ENCODE measurements at places on chromosomes 6 and 20.
A peak's percentile ranks its signal among the peaks of the same experiment; 100 is the strongest.

DNA sequence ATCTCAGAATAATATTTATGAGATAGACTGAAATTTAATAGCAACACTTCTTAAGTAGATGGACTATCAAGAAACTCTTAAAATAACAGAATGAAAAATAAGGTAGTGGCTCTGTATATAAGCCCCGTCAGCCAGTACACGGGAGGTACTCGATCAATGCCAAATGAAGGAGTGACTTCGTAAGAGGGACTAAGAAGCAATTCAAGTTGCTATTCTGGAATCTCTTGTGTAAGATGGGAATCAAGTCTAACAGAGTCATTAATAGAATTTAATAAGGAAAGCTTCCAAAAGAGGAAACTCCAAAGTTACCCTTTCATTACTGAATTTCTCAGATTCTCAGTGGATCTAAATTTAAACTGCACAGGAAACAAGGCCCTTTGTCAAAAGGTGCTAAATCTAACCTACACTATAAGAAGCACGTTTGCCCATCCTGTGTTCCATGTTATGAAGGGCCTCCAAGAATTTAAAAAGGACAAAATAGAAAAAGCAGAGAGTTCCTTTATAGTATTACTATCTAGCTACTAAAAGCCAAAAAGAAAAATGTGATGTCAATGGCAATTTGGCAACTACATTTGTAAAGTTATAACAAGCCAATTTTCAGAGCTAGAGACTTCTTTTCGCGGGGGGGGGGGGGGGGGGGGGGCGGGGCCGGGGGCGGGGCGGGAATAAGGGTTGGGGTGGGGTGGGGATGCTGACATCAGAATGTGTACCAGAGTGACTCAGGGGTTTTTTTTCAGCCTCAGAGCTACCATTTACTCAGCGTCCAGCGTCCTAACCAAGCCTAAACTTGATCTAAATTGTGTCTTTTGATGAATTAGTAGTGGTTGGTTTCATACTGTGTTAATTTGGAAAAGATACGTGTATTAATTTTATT is 200.6 kb downstream of the GMPR start:
- no peak for DNase-seq

- DNase-seq = no peak
These were observed 152.7 kb downstream of the ANKRD60 start for GRCh38 chr20:58075586-58076345.

- DNase-seq = no peak
These were observed 280.8 kb upstream of the QKI start for GRCh38 chr6:163133691-163134090.

GRCh38 chr20:18254615-18255014 is 33.7 kb upstream of the ZNF133 start:
- no peak for DNase-seq

DNA sequence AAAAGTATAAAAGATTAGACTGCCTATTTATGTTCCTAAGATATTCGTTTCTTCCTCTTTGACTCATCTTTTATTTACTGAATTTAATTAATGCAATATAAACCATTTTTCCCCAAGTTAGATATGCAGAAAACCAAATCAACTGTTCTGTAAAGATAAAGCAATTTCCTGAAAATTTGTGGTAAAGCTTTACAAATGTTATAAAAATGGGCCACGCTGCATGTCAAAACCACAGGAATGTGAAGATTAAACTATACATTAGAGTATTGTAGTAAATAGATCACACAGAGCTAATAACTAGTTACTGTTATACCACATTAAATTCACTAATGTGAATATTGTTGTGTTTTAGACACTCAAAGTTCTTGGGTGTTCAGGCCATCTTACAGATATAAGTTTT is 83.4 kb downstream of the OPN5 start:
- no peak for DNase-seq

- no peak for DNase-seq
These were observed 140.7 kb downstream of the FUT9 start for GRCh38 chr6:96156425-96156824.

DNA sequence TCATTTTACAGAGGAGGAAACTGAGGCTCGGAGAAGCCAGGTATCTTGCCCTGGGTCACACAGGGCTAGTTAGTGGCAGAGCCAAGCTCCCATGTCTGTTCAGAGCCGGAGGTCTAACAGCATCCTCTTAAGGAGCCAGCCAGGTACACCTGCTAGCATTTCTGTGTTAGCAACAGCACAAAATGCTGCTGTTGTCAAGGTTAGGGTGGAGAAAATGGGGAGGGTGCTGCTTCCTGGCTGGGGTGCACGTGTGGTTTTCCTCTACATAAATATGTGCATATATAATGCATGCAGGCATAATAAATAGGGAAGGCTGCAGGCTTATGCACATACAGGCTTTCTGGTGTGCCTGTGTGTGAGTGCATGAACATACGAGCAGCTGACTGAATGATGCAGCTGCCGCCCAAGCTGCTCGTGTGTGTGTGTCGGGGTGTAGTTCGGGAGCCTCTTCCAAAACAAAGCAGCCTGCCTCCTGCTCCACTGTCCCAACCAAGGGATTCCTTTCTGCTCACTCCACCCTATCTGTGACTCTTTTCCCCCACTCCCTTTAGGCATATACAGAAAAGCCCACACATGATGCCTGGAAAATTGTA is 86.6 kb downstream of the CD40 start:
- DNase-seq = no peak

GRCh38 chr6:69589626-69590025 is 207.2 kb downstream of the LMBRD1 start:
- DNase-seq = no peak

GRCh38 chr6:44622555-44622954 is 235.0 kb downstream of the CDC5L start:
- no peak for DNase-seq

GRCh38 chr6:63864671-63865318 is 229.2 kb downstream of the PHF3 start:
- DNase-seq = no peak

GRCh38 chr6:28941684-28942448 is 18.1 kb upstream of the TRIM27 start:
- DNase-seq = no peak

GRCh38 chr20:8749986-8750385 is 318.9 kb upstream of the PLCB4 start:
- DNase-seq = no peak

- no peak for DNase-seq
These were observed 83.3 kb upstream of the BHLHE23 start for GRCh38 chr20:63090052-63090451.

DNA sequence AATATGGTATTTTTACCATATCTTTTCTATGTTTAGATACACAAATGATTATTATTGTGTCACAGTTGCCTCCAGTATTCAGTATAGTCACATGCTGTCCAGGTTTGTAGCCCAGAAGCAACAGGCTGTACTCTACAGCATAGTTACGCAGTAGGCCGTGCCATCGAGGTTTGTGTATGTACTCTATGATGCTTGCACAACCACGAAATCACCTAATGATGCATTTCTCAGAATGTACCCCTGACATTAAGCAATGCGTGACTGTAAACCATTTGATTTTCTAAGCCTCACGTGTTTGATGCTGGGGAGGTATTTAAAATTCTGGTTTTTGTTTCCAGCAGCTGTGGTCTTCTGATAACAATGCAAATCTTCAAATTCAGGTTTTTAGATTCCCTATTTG is 207.6 kb downstream of the UST start:
- no peak for DNase-seq

GRCh38 chr20:49785852-49786175 is 26.8 kb upstream of the SLC9A8 start:
- DNase-seq = no peak

GRCh38 chr6:26183237-26183580 is 96.0 kb downstream of the HFE start:
- no peak for DNase-seq

- no peak for DNase-seq
These were observed 1.2 kb upstream of the SLC24A3 start for GRCh38 chr20:19211252-19211651.

- DNase-seq = no peak
These were observed 71.1 kb downstream of the HDDC2 start for GRCh38 chr6:125230674-125231073.

DNA sequence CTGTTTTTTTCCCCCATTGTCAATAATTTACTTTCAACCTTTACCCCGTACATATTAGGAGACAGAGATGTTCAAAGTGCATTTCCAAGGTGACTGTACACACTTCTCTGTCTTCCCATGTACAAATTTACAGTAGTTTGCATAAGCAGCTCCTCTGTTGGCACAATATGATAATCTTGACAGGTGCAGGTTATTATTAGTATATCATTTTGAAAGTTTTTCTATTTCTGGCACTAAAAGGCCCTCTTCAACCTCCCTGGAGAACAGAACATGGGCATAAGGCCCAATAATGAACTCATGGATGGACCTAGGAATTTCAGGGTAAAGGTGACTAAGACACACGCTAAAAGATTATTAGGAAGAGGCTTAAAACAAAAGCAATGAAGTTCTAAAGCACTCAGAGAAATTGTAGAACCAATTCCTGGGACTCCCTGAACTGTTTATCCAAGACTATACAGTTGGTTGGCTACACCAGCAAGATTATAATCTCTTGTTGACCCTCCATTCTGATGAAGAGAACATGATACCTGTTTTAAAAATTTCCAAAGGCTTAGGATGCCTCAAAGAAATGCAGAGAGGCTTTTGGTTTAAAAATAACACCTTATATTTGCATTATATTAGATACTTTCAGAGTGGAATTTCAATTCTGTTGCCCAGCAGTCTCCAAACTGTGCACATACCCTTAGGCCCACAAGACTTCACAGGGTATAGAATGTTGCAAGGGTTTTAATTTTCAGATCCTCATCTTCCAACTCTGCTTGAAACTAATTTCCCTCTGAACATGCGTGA is 1.1 kb downstream of the AIG1 start:
- no peak for DNase-seq

GRCh38 chr6:143884216-143884900 is 20.1 kb downstream of the ZC2HC1B start:
- DNase-seq = no peak

DNA sequence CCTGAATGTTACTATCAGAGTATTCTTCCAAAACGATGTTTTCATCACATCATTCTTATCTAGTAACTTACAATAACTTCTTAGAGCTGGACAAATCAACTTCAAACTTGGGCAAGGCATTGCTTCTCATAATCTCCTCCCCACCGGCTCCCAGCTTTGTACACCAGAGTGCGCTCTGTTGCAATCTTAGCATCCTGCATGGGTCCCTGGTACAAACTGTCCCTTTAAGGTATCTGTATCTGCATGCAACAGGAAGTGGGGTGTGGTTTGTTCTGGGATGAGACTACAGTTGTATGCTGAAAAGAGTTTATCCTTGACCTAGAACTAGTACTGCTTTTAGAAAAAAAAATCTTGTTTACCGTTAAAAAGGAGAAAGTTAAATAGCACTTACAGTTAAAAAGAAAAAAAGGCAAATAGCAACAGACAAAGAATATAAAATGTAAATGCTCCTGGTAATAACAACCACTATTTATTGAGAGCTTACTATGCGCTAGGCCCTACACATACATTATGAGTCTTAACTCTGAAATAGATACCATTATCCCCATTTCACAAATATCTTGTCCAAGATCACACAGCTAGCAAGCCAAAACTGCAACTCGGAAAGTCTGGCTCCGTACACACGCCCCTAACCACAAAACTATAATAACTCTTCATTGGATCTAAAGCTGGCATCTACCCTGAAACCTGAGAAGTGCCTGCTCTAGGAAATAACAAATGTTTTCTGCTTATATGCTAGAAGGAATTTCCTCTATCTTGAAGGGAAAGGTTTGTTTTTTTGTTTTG is 9.8 kb upstream of the HECA start:
- peak; percentile 47 for DNase-seq

- DNase-seq = no peak
These were observed 523.2 kb upstream of the JARID2 start for GRCh38 chr6:14722704-14723103.

GRCh38 chr6:54013966-54014365 is 97.3 kb upstream of the MLIP start:
- DNase-seq = no peak

DNA sequence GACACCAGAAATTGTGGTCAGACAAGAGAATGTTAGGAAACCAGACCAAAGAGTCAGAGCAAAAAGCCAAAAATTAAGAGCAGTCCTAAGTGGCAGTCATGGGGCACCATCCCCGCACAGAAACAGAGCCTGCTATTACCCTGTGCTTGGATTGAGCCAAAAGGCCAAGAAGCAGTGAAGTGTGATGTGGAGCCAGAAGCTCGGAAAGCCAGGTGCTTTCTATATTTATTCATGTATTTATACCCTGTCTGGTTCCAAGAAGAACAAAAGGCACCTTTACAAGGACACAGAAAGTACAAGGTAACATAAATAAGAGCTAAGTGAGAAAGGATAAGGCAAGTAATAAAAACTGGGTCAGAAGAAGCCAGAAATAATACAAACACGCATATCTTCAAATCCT is 336.2 kb upstream of the CNR1 start:
- no peak for DNase-seq

DNA sequence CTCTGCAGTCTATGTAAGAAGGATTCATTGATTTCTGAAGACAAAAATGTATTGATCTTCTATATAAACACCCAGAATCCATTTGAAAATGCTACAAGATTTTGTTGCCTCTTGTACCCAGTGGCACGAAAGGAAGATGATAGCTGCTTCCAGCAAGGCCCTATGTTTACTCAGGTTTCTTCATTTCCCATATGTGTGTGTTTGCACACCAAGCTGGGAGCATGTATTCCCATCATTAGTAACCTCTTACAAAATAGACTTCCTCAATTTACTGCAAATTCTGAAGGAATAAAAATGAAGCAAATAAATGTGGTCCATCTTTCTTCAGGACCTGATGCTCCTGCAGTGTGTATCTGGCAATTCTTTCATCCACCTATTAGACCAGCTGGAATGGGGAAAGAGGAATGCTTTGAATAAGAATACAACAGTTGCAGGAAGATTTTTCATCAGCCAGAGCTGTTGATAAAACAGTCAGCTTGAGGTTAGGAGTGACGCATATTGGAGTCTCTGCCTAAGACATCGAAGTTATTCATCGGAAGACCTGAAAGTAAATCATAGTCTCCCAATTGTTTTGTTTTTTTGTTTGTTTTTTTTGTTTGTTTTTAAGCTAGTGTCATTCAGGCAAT is 132.3 kb downstream of the PDE7B start:
- no peak for DNase-seq

DNA sequence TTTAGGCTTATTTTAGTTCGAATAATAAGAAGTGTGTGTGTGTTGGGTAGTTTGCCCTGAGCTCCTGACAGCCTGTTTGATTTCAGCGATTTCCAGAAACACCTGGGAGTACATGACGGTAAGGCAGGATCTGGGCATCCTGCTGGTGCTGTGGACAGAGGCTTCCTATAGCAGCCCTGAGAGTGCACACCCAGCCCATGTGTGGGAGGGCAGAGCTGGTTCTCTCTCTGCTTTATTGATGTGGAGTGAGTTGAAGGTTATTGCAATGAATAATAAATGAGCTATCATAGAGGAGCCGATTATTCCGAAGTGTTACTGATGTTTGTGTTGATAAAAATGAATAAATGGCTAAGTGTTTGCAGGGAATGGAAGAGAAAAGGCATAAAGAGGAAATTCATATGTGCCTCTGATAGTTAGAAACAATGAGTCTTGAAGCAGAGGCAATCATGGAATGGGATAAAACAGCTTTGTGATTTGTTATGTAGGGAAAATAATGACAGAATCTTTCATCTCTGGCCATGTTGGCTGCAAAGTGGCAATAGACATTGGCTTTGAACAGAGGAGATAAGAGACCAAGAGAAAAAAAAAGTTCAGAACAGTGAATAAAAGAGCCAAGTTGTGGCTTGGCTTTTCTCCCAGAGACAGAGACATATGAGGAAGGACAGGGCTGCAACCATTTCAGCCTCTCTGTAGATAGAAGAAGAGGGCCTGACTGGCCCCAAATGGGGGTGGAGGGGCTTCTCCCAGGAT is 166.2 kb upstream of the CHD6 start:
- no peak for DNase-seq

- DNase-seq = no peak
These were observed 4.9 kb upstream of the LRRN4 start for GRCh38 chr20:6058684-6059295.

- DNase-seq = no peak
These were observed 755.8 kb downstream of the PRIM2 start for GRCh38 chr6:58073263-58073662.

Measured in LoVo (cell line).